ENCODE measurements at places on chromosomes 5 and 9.

DNA sequence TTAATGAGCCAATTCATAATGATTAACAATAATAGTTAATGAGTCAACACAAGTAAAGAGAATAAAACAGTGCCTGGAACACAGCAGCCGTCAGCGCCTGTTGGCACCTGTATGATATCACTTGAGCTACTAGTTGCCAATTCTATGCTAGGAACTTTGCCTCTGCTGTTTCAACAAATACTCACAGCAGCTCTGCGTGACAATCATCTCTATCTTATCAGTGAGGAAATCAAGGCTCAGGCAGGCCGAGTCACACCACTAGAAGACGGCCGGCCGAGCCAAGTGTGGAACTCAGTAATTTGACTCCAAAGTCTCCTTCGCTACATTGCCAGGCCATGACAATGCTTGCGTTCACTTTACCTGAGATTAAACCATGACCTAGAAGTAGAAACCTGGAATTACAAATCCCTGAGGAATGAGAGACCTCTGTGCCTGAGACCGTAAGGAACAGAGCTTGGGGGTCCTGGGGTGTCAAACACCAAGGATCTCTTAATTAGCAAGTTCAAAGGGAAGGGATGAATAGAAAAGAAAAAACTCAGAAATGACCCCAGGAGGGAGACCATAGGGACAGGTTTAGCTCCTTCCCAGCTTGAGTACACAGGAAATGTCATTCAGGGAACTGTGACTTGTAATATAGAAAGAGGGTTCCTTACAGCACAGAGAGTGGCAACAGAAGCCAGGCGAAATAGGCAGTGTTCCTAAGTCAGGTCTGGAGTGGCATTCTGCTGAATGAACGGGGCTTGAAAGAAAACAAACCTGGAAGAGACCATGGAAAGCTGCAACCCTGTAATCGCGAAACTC, 109.1 kb downstream of the SUSD1 start:
- no peak for DNase-seq

DNA sequence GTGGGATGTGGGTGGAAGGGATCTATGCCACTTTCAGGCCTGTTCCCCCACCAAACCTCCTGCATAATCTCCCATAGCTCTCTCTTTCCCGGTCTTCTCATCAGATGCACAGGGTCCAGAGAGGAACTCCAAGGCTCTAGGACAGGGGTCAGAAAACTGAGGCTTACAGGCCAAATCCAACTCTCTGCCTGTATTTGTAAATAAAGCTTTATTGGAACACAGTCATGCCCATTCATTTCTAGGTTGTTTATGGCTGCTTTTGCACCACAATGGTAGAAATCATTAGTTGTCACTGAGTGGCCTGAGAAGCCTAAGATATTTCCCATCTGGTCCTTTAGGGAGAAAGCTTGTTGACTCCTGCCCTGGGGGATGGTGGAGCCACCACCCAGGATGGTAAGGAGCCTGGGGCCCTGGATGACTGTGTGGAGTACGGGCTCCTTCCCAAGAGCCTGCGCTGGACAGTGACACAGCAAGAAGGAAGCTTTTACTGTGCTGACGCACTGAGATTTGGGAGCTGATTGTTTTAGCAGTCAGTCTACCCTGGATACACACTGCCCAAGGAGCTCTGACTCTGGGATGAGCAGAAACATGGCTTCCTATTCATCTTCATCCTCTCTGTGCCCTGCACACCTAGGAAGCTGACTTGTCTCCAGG, 64.0 kb upstream of the RAPGEF1 start:
- DNase-seq, result no peak

- DNase-seq, result no peak
These were observed 17.1 kb downstream of the DCANP1 start for GRCh38 chr5:135430135-135430437.

DNA sequence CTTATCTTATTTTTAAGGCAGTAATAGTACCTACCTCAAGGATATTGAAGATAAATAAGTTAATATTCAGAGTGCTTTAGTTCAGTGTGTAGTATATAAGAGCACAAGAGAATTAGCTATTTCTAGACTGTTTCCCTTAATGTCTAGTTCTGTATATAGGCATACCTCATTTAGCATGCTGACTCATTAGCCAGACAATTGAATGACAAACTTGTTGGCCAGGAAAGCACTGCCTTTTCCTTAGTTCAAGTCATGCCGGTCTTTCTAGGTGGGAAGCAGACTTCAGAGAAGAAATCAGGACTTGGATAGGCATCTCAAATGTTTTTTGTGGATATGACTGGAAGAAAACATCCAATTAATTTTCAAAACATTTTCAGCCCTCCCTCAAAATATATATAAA, 3.2 kb upstream of the FBXO4 start:
- no peak for DNase-seq

DNA sequence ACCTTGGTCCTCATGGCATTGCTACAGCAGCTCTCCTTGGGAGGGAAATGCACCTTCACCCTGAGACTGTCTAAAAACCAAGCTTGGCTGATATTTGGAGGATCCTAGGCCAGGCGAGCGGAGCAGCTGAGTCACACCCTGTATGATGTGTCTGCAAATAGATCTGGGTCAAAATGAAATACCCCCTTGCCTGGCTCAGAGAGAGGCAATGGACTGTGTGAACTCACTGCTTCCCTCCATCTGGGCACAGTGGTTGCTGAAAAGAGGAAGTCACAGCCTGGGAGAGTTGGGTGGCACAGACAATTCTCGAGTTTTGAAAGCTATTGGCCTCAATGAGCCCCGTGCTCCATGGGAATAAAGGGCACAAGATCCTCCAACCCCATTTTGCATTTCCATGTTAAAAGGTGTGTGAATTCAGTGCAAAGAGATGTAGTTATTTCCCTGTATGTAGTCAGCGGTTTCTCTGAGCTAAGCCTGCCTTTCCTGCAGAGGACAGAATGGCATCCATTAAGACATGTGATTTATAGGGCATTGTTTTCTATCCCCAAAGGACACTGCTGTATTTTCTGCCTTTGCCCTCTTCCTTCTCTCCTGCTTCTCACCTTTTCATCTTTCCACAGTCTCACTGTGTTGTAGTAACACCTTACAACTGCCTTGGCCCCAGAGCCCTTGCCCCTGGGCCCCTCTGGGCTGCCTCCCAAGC, 177.2 kb downstream of the GADD45G start:
- peak; percentile 42 for DNase-seq

GRCh38 chr9:97990259-97990658, 7.1 kb downstream of the ANP32B start:
- no peak for DNase-seq

GRCh38 chr5:468401-468800, 25.4 kb downstream of the EXOC3 start:
- no peak for DNase-seq

- no peak for DNase-seq
These were observed 134.4 kb downstream of the ERCC6L2 start for GRCh38 chr9:96009690-96010472.

GRCh38 chr9:100281676-100282387, 70.9 kb downstream of the TEX10 start:
- DNase-seq, result no peak

- no peak for DNase-seq
These were observed 1.7 kb upstream of the FAM163B start for GRCh38 chr9:133610845-133611244.

DNA sequence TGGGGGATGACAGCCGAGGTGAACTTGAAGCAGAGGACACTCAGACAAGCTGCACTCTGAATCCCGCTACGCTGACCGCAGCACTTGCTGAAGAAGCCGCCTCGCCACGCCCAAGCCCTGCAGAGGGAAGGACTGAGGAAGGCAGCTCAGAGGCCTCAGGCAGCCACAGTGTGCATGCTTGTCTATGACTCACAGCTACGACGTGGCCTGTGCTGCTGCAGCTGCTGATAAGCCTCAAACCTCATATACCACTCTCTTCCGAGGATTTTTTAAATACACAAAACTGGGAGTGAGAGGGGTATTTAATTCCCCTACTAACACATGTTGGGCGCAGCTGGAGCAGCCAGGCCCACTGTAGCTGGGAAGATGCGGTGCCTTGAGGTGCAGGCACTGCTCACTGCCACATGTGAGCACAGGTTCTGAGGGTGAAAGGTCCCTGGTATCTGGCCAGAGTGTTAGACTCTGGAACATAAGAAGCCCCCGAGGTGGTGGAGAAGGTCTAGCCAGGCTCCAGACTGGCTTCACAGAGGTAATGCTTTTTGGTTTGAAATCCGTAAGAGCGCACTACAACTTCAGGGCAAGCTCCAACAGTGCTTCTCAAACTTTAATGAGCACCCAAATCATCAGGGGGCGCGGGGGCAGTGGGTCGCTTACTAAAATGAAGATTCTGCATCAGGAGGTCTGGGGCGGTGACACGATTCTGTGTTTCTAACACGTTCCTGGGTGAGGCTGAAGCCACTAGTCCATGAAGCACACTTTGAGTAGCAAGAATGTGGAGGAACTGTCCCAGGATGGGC, 196.8 kb downstream of the AUH start:
- DNase-seq, result no peak

- DNase-seq, result no peak
These were observed 129.1 kb upstream of the PIK3R1 start for GRCh38 chr5:68086439-68086838.

GRCh38 chr9:131104016-131104740, 7.8 kb downstream of the AIF1L start:
- DNase-seq, result no peak

GRCh38 chr5:115962239-115962564, at the start of gene LVRN:
Gene LVRN (plus strand): TSS chr5:115962475. CDS start chr5:115962618, 143 bp downstream.
- DNase-seq, result no peak

- DNase-seq, result no peak
These were observed 1262.2 kb downstream of the EFNA5 start for GRCh38 chr5:106408570-106408969.

- DNase-seq, result no peak
These were observed 52.3 kb downstream of the NLN start for GRCh38 chr5:65774346-65774745.

DNA sequence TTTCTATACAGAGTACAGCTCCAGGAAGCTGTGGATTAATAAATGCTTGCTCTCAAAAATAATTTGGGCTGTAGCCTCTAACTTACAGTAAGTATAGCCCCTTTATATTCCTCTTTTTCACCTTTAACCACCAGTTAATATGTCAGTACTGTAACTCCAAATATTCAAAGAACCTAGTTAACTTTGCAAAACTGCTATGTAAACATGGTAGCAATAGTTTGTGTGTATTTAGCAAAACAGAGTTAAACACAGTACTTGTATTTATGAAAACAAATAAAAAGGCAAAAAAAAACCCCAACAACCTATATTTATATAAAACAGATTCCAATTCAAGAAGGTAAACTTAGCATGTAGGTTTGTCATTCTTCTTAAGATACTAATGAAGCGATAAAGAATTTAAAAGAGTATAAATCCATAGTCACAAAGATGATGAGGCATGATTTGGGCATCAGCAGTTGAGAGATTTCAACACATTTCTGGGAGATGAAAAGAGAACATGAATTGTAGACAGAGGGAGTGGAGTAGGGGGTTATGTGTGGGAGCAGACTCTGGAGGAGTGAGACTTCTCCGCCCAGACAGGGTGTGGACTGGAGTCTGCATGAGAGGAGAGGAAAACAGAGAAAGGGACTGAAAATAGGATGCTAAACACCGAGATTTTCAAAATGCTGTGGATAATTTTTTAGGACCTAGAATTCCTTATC, 47.0 kb upstream of the F2RL1 start:
- no peak for DNase-seq

- DNase-seq, result no peak
These were observed 24.5 kb downstream of the PCSK5 start for GRCh38 chr9:75914883-75915452.

GRCh38 chr9:106649664-106650063, 213.3 kb upstream of the ZNF462 start:
- DNase-seq, result no peak
